Thoracic aorta (tissue), 2 donors: ENCODE measurements at places on chromosomes 1 and 21.

- DNase-seq = no peak
These were observed at the start of gene CHD5 for GRCh38 chr1:6180268-6180706. Gene CHD5, minus strand, starts transcription at chr1:6180321. Its CDS starts 298 bp downstream, at chr1:6180023.

DNA sequence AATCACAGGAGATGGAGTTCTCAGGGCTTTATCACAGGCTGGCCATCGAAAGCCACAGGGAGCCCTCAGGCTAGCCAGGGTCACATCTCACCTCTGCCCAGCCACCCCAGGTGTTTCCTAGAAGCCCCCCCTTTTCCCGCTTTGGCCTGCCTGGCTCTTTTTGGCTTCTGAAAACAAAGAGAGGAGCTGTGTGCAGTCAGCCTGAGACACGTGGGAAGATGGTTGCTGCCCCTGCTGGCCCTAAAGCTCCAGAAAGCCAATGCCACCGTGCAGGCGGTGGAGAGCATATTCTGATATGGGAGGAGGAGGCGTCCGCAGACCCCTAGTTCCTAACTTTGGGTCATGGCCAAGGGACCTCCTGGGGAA is 18.7 kb upstream of the LBR start:
- DNase-seq = no peak

DNA sequence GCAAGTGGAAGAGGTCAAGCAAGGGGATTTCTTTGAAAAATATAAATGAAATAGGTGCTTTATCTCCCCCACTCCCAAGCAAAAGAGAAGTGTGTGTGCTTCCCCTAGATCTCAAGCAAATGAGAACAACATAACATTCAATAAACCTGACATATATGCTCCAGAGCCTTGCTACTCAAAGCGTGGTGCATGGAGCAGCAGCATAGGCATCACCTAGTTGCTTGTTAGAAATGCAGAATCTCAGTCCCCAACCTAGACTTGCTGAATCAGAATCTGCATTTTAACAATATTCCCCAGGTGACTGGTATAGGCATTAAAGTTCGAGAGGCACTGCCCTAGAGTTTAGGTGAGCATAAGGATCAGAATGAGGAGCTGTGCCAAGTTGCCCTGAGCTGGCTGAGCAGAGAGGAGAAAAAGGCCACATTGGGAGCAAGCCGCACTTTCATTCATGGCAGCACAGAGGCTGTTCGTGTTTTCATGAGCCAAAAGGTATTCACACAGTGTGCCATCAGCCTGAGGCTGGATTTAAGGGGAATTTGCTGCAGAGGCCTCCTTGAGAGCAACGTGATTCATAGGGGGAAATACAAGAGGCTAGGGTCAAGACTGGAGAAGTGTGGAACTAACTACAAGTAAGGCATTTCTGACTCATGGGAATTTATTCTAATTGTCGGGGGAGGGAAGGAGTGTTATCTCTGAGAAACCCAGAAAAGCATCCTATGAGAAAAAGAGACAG is 14.3 kb upstream of the LPAR3 start:
- no peak for DNase-seq

DNA sequence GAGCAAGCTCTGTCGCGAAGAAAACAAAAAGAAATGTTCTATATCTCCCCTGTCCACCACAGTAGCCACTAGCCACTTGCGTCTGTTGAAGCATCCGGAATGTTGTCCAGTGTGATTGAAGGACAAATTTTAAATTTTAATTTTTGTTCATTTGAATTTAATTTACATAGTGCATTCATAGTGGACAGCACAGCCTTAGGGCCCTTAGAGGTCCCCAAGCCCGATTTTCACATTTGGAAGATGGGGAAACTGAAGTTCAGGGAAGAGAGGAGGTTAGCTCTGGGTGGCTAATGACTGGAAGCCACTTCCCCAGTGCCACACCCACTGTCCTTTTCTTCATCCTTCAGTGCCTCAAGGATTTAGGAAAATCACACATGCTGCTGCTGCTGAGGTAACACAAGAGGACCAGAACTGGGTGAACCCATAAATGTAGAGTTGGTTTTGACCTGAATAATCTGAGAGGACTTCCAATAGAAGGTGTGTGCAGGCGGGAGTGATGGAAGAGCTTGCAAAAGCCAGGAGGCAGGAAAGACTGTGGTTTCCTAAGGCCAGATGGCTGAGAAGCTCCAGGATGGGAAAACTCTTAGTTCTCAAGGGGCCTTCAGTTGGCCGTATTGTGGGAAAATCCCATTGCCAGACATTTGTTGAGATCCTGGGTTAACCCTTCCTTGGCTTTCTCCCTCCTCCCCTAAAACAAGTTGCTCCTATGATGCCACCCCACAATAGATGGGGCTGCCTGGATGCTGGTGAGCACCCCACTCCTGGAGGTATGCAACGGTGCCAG is 49.5 kb downstream of the TRIM11 start:
- DNase-seq = no peak

GRCh38 chr1:67053535-67053784 is 488 bp downstream of the SLC35D1 start:
- DNase-seq = no peak

DNA sequence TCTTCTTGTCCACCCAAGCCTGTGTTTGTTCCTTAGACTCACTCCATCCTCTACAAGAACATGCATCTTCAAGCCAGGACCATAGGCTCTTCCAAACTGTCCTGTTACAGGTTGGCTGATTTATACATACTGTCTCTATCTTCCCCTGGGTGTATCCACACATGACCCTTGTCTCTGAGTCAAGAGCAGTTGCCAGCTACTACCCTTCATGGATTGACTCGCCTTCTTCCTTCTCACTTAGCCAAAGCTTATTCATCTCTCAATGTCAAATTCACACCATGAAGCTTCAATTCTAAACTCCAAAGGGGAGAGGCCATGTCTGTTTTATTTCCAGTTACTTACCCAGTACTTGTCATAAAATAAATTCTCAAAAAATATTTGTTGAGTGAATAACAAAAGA is 64.1 kb upstream of the CACHD1 start:
- DNase-seq = no peak

- no peak for DNase-seq
These were observed 598.5 kb upstream of the USP24 start for GRCh38 chr1:55813618-55814017.

DNA sequence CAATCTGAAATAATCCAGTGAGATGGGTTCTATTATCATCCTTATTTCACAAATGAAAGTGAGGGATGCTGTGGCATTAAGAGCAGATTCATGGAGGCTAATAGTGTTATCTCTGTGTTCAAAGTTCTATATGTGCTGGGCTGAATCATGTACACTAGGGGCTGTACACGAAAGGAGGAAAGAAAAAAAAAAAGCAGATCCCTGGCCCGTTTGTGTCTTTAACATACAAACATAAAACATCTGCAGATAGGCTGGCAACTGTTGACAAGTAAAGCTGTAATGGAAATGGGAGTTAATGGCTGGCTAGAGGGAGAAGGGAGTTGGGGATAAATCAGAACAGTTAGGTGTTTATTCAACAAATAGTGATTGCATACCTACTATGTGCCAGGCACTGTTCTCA is 3.1 kb downstream of the WNT2B start:
- DNase-seq = no peak

DNA sequence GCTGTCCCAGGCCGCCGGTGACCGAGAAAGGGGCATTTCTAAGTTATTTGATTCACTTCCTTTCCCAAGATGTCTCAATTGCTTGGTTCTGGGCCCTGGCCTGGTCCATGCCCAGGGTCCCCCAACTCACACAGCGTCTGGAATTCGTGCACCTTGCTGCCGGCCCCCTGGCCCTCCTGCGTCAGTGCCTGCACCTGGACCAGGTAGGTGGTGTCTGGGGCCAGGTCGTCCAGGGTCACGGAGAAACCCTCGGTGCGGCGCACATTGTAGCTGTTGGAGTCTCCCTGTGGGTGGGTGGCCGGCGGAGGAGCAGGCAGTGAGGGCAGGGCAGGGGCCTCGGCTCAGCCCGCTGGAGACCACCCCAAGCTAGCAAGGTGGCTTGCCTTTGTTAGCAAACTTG is 21.0 kb downstream of the EPHA2 start:
- no peak for DNase-seq

GRCh38 chr1:168843950-168844349 is 114.9 kb upstream of the DPT start:
- no peak for DNase-seq

GRCh38 chr1:10691740-10692125 is 104.7 kb downstream of the CASZ1 start:
- no peak for DNase-seq

GRCh38 chr1:44605914-44606615 is 68.2 kb downstream of the TMEM53 start:
- no peak for DNase-seq

DNA sequence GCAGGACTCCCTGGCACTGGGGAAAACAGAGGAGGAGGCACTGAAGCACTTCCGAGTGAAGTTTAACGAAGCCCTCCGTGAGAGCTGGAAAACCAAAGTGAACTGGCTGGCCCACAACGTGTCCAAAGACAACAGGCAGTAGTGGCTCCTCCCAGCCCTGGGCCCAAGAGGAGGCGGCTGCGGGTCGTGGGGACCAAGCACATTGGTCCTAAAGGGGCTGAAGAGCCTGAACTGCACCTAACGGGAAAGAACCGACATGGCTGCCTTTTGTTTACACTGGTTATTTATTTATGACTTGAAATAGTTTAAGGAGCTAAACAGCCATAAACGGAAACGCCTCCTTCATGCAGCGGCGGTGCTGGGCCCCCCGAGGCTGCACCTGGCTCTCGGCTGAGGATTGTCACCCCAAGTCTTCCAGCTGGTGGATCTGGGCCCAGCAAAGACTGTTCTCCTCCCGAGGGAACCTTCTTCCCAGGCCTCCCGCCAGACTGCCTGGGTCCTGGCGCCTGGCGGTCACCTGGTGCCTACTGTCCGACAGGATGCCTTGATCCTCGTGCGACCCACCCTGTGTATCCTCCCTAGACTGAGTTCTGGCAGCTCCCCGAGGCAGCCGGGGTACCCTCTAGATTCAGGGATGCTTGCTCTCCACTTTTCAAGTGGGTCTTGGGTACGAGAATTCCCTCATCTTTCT is 75.5 kb downstream of the PIK3CD start:
- no peak for DNase-seq

- DNase-seq = no peak
These were observed 38.0 kb upstream of the ACTRT2 start for GRCh38 chr1:2983319-2983705.

GRCh38 chr1:197633447-197634078 is 141.7 kb downstream of the DENND1B start:
- no peak for DNase-seq

- no peak for DNase-seq
These were observed 2.7 kb upstream of the CD5L start for GRCh38 chr1:157844089-157844830.

GRCh38 chr1:95889400-95889799 is 655.4 kb downstream of the RWDD3 start:
- no peak for DNase-seq

DNA sequence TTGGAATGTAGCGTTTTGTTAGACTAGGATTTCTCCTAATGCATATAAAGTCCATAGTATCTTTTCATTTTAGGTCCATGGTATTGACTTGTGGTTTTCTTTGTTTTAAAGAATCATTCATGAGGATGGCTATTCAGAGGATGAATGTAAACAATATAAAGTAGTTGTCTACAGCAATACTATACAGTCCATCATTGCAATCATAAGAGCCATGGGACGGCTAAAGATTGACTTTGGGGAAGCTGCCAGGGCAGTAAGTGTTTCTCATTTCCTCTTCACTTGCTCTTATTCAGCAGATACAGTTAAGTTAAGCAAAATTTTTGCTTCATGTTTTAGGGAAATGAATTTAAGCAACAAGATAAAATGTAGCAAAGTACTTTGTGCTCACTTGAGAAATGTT is 25.4 kb downstream of the GNAI3 start:
- DNase-seq = no peak

- DNase-seq = no peak
These were observed 1.1 kb upstream of the EPHA2 start for GRCh38 chr1:16156848-16157495.

DNA sequence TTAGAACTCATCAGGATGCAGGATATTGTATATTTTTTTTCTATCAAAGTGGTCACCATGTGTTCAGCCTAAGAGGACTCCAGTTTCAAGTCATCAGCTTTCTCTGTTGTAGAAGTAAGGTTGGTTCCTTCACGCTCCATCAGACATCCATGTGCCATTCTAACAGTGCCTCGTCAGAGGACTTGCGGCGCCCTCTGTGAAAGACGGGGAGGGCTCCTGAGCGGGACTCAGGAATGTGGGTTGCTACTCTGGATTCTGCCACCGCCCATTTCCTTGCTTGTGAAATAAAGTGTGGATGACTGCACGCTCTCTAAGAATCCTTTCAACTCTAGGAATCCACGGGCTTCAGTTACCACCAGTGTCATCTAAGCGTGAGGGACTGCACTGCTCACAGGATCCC is 593.5 kb downstream of the KIF26B start:
- no peak for DNase-seq

- DNase-seq = no peak
These were observed 21.5 kb upstream of the FMN2 start for GRCh38 chr1:240070188-240070587.

DNA sequence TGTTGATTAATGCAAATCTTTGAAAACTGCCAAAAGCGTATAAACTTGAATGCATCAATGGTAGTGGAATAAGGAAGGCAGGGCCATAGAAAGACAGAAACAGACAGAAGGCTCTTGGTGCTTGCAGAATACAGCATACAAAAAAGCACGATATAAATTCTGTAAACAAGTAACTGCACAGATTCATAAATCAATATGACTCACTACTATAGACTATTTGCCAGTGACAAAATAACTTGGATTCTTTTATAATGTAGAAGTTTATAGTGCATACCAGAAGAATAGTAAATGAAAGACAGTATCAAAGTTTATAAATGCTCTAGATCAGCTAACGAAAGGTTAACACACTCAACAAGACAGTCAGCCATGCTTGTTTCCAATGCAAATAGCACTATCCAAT is 349.6 kb downstream of the PTBP2 start:
- DNase-seq = no peak

DNA sequence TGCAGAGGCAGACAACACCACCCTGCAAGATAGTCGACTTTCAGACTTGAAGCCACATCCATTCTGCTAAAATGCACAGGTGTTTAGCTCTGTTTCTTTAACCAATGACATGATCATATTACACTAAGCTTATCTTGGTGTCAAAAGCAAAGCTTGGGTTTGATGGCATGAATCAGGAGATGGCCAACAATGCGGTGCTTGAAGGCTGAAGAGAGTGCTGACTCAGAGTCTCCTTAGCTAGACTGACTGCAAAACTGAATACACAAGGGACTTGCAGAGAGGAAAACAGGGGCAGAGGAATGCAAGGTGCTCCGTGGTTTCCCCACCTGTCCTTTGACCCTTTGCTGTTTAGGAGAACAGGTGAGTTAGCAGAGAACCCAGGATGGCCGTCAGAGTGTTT is 262.6 kb downstream of the SIPA1L2 start:
- no peak for DNase-seq
